ENCODE measurements at places on chromosomes 5 and 9.

GRCh38 chr5:157066080-157066479, 7.2 kb upstream of the HAVCR1 start:
- DNase-seq: no peak

DNA sequence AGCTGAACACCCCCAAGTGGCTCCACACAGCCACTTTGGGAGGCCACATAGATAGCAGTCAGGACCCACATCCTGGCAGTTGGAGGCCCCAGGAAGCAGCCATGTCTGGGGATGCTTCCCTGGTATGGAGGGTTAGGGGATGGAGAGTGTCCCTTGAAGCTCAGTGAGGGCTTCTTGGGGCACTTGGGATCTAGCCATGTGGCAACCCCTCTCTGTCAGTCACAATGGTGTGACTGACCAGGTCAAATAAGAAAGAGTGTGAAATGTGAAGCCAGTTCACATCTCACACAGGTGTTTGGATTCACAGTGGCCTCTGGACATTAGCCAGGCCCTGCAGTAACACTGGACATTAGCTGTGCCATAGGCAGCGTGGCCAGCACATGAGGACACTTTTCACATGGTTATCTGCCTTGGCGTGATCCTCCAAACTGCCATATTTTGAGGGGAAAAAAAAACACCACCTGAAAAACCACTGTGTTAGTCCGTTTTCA, 53.9 kb upstream of the IL17B start:
- DNase-seq: no peak

DNA sequence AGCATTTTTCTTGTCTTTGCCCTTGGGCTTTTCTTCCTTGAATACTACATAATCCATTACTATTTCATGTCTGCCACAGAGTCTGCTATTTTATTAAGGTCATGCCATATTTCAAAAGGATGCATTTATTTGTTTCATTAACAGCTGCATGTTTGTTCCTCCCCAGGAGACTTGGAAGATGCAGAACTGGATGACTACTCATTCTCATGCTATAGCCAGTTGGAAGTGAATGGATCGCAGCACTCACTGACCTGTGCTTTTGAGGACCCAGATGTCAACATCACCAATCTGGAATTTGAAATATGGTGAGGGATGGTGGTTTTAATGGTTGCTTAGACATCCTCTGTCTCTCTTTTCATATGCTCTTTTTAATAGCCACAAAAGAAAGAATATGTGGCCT, 4.0 kb downstream of the IL7R start:
- DNase-seq: no peak

- DNase-seq: no peak
Measured at GRCh38 chr9:110008663-110009062, 199.3 kb downstream of the C9orf152 start.

GRCh38 chr9:99352826-99353225, 130.7 kb downstream of the SEC61B start:
- DNase-seq: no peak

DNA sequence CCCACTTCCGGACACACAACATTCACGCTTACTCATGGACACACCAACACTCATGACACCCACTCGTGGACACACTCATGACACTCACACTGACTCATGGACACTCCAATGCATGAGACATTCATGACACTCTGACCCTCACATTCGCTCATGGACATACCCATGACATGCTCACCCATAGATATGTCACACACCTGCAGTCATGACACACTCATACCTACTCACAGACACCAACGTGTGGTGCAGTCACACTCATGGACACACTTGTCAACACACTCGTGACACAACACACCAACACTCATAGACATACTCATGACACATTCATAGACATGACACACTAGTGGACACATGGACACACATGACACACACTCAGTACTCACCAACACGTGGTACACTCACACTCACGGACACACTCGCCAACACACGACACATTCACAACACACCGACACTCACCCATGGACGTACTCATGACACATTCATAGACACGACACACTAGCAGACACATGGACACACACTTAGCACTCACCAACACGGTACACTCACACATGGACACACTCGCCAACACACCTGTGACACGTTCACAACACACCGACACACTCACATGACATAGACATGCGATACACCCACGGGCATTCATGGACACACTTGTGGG, 73.4 kb downstream of the PHF2 start:
- no peak for DNase-seq
